ENCODE measurements at places on chromosomes 16 and 17.

GRCh38 chr16:57821149-57821971 lies 19.1 kb upstream of the KIFC3 start:
- DNase-seq: no peak

DNA sequence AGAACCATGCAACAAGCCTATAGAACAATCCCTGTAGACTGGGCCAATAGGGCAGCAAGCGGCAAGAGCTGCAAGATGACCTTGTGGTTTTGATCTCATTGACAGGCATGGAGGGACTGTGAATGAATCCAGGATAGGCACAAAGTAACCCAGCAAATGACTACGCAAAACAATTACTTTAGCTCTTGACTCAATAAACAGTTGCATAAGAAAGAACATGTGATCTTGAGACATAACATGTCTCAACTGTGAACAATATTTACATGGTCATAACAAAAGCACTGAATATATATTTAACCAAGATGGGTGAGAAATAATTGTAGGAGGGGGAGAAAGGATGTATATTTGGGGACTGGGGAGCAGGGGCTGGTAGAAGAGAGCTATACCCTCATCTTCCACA lies 313.7 kb upstream of the CDH5 start:
- no peak for DNase-seq

- DNase-seq: no peak
Observed at GRCh38 chr16:2713985-2714774, 5.8 kb downstream of the PRSS27 start.

DNA sequence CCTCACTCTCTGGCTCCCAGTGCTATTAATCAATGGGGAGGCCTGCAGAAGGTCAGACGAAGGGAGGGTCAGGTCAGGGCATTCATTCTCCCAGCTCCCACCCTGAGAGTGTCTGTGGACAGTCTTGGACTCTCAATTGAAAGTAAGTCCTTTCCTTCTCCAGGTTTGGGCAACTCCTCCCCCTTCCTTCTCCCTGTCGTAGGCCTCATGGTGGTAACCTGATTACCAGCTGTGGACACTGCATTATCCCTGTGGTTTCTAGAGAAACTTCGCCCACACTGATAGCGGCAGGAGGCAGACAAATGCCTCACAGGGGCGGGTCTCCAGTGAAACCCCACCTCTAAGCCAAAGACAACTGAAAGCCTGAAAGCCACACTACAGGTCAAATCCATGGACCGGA lies 57.7 kb upstream of the SLC25A19 start:
- no peak for DNase-seq

GRCh38 chr17:5619088-5619740 lies 34.9 kb upstream of the NLRP1 start:
- DNase-seq: no peak

- no peak for DNase-seq
Observed at GRCh38 chr17:28777178-28777577, 33.4 kb downstream of the TRAF4 start.

GRCh38 chr16:50121278-50121677 lies 31.8 kb upstream of the TENT4B start:
- DNase-seq: peak; percentile 51

DNA sequence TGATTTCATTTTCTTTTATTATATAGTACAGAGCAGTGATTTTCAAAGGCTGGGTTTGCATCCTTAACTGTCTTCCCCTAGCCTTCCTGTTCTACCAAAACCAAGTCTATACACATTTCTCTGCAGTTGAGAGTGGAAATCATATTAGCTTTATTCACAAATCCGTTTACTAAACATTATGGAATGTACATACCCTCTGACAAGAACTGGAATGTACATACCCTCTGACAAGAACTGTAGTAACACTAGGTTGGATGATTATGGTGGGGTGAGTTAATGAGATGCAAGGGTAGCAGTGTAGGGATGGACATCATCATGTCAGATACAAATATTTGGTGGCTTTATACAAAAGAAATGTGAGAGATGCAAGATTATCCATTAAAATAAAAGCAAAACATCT lies 154.8 kb downstream of the CYB561 start:
- DNase-seq: no peak

DNA sequence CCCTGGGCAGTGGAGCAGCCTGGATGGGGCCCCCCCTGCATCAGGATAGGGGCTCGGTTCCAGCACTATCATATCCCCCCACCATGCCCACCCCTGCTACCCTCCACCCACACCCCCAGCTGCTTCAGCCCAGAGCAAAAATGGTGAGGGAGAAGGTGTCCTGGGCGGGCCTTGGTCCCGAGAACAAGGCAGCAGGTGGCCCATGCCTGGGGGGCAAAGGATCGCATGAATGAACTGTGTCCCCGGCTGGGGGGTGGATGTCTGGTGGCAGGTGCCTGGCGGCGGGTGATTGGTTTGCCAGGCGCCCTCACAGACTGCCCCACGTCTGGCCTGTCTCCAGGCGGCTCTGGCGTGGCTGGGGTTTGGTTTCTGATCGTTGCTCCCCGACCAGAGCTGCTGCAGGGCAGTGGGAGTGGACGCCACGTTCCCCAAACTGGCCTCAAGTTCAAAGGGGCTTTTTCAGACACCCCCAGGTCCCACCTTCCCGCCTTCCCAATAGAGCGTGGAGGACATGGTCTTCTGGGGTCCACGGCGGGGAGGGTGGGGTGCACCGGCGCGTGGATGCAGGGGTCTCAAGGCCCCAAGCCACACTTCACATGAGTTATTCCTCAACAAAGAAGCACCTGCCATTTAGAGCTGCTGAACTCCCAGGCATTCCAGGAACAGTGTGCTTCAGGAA lies 12.6 kb downstream of the UTS2R start:
- DNase-seq: no peak

GRCh38 chr16:85553436-85554113 lies 59.5 kb upstream of the GSE1 start:
- peak; percentile 67 for DNase-seq

- peak; percentile 57 for DNase-seq
Observed at GRCh38 chr16:49281843-49282642, 405 bp upstream of the CBLN1 start.

DNA sequence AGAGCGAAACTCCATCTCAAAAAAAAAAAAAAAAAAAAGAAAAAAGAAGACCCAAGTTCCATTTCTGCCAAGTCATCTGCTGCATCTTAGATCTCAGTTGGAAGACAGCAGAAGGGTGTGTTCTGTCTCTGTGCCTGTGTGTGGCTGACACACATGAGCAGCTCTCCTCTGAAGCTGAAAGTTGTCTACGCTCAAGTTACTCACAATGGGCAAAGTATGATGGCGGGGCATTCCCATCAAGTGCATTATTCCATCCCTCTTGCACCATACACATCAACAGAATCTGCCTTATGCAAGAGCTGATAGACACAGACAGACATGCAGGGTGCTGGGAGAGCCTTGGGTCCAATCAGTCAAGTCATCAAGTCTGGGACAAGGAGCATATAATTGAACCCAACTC lies 402.2 kb downstream of the XYLT1 start:
- no peak for DNase-seq

DNA sequence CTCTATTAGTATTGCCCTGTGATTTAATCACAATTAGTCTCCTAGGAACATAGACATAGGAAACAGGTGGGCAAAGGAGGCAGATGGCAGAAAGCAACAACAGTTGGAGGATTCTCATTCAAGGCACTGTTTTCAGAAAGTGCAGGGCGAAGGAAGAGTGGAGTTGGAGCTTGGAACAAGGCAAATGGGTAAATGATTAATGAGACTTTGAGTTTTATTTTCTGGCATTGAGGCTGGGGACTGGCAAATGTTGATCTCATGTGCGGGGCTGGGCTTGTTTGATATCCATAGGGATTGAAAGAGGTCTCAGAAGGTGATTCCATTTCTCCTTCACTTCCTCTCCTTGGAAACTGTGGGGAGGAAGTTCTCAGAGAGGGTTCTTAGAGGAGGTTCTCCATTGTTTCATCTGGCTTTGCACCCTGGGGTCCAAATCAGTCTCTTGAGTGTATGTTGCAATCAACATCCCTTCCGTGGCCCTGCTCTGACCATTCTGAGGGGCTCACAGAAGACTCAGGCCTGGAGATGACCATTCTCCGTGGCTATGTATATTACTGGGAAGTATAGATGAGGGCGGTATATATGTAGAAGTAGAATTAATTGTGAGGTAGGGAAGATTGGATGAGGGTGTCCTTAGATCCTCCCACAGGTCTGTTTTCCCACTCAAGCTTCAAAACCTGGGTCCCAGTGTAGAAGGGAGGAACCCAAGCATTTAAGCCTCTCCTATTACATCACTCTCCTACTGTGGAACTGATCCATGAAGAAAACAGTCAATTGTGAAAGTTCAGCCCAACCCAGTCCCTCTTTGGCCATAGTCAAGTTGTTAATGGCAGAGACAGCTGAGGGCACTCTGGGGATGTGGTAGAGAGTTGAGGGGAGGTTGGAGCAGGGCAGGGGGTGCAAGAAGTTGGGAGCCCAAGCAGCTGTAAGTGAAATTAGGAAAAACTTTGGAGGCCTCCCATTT lies 36.5 kb upstream of the SRSF1 start:
- DNase-seq: no peak

GRCh38 chr17:56528696-56529095 lies 64.8 kb upstream of the NOG start:
- no peak for DNase-seq

DNA sequence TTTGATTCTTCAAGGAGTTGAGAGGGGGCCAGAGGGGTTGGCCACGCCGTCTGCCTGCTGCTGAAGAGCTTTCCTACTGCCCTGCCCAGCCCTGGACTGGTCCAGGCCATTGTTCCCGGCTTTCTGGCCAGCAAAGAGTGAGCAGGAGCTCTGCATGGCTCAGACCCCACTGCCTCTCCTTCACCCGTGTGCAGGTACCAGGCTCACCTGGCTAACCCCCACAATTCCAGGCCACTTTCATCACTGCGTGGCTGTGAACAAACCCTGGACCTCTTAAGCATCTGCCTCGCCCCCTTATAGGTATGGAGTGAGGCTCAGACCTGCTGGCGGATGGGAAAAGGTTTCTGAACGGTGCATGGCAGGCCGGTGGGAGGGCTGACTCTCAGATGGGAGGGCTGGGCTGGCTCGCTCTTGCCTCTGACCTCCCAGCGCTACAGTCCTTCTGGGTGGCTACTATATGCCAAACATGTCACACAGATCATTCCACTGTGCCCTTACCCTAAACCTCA lies 8.9 kb downstream of the ZNF319 start:
- DNase-seq: no peak
